ENCODE measurements at places on chromosomes 4 and X.

GRCh38 chrX:68841251-68842049, 12.6 kb downstream of the EFNB1 start:
- DNase-seq = no peak

DNA sequence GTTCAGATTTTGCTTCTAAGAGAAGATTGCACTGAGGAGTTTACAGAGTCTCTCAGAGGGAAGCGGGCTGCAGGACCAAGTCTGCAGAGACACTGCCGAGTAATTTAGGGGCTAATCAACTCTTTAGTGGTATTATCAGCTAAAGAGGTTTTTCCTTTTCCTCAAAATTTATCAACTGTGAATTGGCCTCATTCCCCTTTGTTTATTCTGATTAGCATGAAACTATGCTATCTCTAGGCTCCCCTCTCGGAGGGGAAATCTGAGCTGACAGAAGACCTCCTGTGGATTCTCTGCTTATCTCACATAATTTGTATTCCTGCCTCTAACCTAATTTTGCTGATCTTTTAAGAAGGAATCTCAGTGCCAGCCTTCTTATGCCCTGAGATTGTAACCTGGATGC, 201.0 kb downstream of the DCTD start:
- no peak for DNase-seq

DNA sequence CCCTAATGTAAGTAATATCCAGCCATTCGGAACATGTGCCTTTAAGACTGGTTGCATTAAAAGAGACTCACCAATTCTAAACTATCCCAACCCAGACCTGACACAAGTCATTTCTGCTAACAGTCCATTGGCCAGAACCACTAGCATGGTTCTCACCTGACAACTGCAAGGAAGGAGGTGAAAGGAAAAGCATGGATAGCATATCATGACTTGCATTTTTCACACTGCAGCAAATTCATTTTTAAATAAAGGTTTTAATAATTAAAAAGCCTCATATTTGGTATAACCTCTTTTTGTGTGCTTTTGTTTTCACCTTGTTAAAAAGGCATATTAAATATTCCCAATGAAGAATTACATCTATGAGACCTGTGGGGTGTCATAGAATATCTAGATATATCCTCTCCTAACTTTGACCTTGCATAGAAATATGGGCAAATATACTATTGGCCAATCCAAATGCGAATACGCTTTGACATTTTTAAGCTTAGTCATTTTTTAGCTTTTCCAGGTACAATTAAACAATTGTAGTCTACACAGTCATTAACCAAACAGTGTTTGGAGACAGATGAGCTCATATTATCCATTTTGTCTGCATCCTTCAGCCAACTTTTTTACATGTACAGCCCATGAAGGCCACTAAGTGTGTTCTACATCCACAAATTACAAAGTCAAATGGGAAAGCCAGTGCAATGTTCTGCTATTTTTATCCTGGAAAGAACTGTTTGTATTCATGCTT, 295.3 kb downstream of the PDGFC start:
- no peak for DNase-seq

DNA sequence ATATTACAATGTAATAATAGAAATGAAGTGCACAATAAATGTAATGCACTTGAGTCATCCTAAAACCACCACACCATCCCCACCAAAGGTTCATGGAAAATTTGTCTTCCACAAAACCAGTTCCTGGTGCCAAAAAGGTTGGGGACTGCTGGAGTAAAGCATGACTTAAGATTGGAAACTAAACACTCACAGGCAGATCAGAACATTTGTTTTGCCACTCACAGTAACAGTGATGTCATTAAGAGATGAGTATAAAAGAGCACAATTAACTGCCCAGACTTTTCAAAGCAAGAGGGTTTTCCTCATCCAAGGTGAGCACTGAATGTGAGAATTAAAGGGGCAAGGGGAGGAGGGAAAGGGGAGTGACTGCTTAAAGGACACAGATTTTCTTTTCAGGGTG, 35.6 kb downstream of the MAP7D3 start:
- no peak for DNase-seq

GRCh38 chrX:14386981-14387380, 142.4 kb upstream of the GLRA2 start:
- DNase-seq = no peak

- no peak for DNase-seq
Observed at GRCh38 chrX:38868941-38869401, 67.7 kb downstream of the MID1IP1 start.

GRCh38 chr4:1564535-1565375, 119.4 kb downstream of the FAM53A start:
- DNase-seq = no peak

DNA sequence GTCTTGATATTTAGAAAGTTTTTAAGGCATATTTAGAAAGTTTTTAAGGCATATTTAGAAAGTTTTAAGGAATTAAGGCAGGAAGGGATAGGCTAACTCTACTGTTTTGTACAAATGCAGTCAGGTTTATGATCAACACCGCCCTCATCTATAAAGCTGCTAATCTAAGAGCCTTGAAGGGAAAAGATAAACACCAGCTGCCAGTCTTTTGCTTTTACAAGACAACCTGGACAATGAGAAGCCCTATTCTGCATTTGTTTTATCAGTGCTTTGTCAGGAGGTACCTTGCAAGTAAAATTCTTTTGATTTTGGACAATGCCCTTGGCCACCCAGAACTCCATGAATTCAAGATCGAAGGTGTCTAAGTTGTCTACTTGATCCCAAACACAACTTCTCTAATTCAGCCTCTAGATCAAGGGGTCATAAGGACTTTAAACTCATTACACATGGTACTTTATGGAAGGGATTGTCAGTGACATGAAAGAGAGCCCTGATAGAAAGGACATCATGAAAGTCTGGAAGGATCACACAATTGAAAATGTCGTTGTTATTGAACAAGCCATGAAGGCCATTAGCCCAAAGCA, 39.8 kb downstream of the IL15 start:
- no peak for DNase-seq

- DNase-seq = no peak
Observed at GRCh38 chr4:5638976-5639375, 69.4 kb downstream of the EVC2 start.

- DNase-seq = no peak
Observed at GRCh38 chr4:106708464-106708816, 327.7 kb downstream of the DKK2 start.

DNA sequence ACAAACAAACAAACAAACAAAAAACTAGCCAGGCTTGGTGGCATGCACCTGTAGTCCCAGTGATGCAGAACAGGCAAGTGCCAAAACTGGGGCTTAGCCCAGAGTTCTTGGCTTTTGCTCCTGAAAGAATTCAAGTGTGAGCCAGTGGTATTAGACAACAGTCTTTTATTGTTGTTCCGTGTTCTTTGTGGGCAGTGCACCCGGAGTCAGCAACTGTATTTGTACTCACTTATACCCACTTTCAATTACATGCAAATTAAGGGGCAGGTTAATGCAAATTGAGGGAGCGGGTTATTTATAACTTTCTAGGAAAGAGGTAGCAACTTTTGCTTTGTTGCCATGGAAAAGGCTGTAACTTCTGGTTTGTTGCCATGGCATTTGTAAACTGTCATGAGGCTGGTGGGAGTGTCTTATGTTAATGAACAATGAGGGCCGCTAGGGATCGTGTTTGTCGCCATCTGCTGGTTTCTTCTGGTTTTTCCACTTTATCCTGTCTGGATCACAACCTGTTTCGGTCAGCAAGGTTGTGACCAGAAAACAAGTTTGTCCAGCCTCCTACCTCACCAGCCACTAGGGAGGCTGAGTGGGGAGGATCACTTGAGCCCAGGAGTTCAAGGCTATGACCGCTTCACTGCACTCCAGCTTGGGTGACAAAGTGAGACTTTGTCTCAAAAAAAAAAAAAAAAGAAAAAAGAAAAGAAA, 88.8 kb upstream of the ESX1 start:
- DNase-seq = no peak

- no peak for DNase-seq
Observed at GRCh38 chr4:7752649-7753048, 187.0 kb downstream of the AFAP1 start.

DNA sequence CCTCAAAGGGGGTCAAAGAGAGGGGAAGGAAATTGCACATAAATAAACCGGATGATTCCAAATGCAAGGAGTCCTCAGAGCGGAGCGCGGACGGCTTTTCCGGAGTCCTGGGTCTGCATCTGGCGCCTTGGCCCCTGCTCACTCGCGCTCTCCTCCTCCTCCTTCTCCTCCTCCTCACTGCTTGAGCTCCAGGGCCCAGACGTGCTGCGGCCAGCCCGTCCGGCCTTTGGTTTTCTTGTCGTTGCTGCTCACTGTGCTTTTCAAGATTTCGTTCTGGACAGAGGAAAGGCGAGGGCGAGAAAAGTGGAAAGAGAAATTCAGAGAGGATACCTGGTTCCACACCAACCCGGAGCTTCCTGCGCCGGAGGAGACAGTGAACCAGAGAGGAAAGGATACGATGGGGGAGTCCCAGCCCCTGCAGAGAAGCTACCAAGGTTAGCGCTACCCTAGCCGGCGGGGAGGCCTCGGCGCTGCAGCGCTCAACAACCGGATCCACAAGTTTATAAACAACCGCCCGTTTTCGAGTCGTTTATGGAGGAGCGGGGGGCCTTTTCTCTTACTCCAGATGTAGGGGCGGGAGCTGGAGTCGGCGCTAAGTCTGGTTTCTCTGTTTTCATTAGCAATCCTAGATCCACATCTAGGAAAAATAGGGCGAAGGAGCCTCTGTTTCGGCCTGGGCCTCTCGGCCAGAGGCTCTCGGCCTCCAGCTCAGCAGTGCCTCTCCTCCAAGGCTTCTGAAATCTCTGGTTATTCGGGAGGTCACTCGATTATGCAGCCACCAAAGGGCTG, 2.7 kb downstream of the HAND2 start:
- no peak for DNase-seq

DNA sequence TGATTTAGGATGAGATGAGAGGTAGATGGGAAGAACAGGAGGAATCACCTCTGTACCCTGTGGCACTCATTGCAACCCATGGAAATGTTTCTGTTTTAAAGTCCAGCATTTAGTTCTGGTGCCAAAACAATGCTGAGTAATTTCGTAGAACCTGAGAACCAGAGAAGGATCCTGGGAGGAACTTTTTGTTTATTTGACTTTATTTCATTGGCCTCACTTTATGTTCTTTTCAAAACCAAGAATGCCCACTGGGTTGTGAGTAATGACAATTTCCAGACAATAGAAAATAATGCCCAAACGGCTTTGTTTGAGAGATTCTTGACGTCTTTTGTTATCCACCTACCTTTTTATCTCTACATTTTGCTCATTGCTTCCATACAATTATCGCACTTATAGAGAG, 111.3 kb downstream of the SHROOM3 start:
- DNase-seq = no peak

DNA sequence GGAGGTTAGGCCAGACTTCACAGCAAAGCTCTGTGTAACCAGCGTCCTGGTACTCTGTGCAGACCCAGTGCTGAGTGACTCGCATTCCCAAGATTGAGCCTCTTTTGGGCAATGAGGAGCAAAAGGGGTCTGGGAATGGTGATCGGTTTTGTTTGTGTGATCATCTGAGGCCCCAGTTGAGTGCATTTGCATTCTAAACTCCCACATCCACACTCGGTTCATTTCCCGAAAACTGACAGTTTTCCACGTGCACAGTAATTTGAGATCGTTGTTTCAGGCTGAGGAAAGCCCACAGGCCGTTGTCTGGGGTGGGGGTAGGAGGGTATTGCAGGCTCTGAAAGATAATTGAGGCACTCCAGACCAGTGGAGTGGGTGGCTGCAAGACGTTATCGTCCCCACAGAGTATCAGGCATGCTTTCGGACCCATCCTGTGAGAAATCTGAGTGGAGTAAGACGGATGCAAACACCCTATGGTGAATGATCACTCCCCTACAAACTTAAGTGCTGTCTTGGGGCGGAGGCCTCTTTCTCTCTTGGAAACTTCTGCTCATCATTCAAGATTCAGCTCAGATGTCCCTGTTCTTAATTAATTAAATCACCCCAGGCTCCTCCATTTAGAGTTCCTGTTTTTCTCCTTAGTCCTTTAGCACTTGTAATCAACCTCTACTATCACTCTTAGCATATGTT, 96.1 kb downstream of the AFF1 start:
- no peak for DNase-seq

GRCh38 chr4:39394706-39395105, 12.0 kb upstream of the KLB start:
- DNase-seq = no peak

DNA sequence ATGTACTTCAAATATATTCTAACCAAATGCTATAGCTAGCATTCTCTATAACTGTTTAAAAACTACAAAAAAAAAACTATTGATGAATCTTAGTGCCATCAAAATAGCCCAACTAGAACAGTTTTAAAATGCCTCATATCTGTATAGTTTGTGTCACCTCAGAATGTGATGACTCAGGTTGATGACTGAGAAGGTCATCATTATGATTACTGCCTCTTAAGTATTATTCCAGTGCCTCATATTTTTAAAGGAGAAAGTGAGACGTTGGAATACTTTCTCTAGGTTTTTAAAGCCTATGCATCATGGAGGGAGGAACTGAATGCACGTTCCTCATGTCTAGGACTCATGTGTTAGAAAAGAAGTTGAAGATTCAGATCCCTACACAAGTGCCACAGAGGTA, 88.2 kb downstream of the TMA16 start:
- no peak for DNase-seq

DNA sequence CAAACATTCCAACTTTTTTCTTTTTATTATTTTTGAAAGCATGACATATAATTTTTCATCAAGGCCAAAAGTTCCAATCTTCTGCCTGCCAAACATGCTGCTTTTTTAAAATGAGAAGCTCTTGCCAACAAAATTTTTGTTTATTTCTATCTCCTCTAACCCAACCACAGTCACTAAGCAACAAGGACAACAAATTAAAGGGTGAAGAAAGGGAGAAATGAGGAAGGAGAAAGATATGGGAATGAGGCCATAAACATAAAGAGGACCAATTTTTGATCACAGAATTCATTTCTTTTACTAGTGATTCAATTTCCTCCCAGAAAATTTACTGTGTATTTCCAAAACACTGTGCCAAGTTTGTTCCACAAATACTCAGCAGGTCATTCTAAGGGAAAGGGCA, 537.0 kb upstream of the DIAPH2 start:
- no peak for DNase-seq

DNA sequence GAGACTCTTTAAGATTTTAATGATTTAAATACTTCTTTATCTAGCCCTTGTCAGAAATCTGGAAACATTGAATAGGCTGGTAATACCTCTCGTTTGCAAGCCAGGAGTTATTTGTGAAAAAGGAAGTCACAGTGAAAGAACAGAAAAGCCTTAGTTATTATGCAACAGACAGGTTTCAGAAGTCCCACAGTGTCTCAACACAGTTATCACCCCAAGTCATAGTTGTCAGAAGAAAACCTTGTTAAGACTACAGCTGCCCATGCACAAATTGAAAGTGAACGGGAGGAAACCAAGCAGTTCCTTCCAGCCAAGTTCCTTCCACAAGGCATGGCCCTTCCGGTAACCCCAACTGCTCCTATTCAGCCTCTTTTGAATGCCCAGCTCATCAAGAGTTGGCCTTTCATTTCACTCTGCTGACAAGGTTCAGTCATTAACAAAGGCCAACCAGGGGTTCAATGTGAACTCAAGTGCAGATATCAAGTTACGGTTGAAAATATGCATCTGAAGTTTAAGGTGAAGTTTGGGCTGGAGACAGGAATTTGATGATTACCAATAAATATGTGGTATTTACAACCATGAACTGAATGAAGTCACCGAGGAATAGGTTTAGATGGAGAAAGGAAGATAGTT, 15.6 kb downstream of the ALPK1 start:
- peak; percentile 65 for DNase-seq

GRCh38 chr4:134470544-134470943, 269.0 kb upstream of the PABPC4L start:
- no peak for DNase-seq

Data from GM13976 (cell line).